Hippocampal formation (tissue), 2 donors: ENCODE measurements at places on chromosomes 1 and 21.

- DNase-seq = no peak
These were observed 77.7 kb downstream of the TOMM20 start for GRCh38 chr1:235050911-235051360.

- no peak for DNase-seq
These were observed 11.5 kb upstream of the VASH2 start for GRCh38 chr1:212938846-212939245.

DNA sequence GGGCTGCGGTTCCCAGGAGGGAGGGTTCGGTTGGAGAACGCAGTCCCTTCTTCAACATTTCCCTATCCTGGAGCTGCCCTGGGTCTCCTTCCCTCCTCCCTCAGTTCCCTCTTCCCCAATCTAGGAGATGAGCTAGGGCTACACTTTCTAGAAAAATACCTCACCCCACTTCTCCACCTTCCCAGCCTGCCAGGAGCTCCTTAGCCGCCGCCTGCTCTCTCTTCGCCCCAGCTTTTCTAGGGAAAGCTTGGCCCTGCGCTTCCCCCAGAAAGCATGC is 488 bp upstream of the ADAMTS1 start:
- no peak for DNase-seq

DNA sequence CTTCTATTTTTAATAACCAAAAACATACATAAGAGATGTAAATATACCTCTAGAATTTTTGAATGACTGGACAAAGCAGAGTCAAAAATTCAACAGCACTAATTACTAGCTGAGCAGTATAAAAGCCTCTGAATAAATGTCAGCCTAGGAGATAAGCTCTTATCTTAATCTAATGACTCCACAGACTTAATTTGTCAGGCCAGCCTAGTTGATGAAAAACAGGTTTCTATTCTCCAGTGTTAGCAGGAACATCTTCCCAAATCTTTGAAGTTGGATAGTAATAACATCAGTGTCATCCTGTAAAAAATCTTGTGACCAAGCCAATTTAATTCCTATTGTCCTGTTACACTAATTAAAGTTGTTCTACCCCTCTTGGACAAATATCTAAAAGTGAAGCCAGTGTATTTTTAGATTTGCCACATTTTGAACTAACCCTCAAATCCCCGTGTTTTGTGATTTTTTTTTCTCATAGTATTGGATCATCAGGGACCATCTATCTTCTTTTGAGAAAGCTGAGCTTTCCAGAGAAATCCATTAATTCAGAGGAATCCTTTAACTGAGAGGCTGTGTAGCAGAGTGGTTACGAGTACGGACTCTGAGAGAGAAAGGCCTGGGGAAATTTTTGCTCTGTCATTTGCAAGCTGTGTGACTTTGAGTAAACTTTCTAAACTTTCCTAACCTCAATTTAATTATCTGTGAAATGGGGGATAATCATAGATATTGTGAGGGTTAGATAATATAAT is 41.2 kb downstream of the LMO4 start:
- DNase-seq = no peak

GRCh38 chr1:171185091-171185490 is at the start of gene FMO2:
TSS of gene FMO2 (plus strand) at chr1:171185300. CDS start at chr1:171185714, 414 bp downstream.
- no peak for DNase-seq

DNA sequence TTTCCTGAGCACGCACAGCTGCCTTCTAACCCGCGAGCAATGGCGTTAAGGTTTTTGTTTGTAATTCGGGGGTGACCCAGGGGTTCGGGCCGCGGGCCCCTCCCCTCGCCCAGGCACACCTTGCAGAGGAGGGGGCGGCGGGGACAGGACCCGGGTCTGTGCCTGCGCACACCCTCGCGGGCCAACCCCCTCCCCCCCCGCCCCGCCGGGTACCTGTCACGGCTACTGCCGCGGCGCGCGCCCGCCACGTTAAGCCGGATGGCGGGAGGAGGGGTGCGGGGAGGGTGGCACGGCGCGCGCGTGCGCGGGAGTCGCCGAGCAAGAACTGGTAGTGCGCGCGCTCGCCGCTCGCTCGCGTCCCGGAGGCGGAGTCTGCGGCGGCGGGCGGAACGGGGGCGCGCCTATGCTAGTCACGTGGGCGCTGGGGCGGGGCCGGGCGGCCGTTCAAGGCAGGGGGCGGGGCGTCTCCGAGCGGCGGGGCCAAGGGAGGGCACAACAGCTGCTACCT is at the start of gene TPTE:
Gene TPTE, plus strand, starts transcription at position 493 of the 508 bp plus-strand sequence. CDS start 17,141 bp downstream, outside the sequence.
- DNase-seq = no peak

- no peak for DNase-seq
These were observed 2.6 kb downstream of the PADI1 start for GRCh38 chr1:17207540-17207939.
